ENCODE measurements at places on chromosomes 16 and 17.

GRCh38 chr17:14289162-14289561, 11.7 kb upstream of the HS3ST3B1 start:
- DNase-seq: no peak

- DNase-seq: no peak
Measured at GRCh38 chr17:64174686-64175456, 44.9 kb upstream of the ERN1 start.

DNA sequence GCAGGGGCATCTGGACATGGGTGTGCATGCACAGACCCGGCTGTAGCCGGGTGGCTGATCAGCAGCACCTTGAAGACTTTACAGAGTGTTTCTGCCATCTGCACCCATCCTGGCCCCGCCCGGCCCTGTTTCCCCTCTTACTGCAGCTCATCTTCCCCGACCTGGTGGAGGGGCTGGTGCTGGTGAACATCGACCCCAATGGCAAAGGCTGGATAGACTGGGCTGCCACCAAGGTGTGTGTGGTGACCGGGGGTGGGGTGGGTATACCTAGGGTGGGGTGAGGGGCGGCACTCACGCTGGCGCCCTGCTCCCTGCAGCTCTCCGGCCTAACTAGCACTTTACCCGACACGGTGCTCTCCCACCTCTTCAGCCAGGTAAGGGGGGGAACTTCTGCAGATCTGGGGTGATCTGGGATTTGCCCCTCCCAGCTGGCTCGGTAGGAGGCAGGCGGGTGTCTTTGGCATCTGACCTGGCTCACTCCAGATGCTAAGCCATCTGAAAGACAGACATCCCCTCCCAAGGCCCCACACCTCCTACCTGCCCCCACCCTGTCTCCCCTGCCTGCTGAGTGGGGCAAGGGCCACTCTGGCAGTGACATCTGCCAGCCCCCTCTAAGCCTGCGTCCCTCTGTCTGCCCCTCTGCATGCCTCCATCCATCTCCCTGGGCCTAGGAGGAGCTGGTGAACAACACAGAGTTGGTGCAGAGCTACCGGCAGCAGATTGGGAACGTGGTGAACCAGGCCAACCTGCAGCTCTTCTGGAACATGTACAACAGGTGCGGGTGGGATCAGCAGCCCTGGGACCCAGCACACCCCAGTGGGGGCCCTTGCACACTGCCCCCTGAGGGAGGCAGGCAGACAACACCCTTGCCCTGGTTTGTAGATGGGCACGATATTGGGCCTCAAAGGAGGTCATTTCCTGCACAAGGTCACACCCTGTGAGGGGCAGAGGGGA, 6.6 kb downstream of the NDRG4 start:
- DNase-seq: no peak

- DNase-seq: no peak
Measured at GRCh38 chr16:74035816-74036215, 260.8 kb upstream of the PSMD7 start.

DNA sequence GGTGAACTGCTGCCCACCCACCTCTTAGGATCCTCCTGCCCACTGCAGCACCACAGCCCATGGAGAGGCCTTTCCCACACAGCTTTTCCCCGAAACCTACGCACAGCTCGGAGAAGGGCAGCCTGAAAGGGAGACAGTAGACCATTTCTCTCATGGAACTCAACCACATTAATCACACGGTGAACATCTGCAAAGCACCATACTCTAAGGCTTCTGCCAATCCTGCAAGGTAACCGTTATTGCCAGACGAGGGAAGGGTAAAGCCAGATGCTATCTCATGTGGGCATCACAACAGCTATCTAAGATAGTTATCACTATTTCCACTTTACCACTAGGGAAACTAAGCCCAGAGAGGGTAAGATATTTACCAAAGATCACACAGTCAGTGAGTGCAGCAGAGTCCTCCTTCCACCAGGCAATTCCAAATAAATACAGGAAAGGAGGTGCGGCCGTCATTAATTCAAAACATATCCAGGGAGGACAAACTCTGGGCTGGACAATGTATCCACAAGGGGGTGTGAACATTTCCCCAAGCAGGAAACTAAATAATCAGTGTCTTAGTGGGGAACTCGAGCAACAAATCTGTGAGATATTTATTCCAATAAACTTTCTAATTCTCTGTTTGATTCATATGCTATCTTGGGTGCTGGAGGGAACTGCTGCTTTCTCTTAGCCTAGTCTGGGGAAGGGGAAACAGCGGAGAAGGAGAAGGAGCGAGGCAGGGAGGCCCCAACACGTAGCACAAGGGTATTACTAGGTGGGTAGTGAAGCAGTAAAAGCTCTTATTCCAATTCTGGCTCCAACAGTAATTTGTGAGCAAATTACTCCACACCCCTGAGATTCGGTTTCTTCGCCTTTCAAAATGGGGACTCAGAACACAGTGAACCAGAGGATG, 723 bp downstream of the TMEM186 start:
- no peak for DNase-seq

GRCh38 chr17:39104657-39105056, 46.8 kb downstream of the PLXDC1 start:
- no peak for DNase-seq

GRCh38 chr17:81829858-81830257, 3.2 kb downstream of the MCRIP1 start:
- DNase-seq: no peak

DNA sequence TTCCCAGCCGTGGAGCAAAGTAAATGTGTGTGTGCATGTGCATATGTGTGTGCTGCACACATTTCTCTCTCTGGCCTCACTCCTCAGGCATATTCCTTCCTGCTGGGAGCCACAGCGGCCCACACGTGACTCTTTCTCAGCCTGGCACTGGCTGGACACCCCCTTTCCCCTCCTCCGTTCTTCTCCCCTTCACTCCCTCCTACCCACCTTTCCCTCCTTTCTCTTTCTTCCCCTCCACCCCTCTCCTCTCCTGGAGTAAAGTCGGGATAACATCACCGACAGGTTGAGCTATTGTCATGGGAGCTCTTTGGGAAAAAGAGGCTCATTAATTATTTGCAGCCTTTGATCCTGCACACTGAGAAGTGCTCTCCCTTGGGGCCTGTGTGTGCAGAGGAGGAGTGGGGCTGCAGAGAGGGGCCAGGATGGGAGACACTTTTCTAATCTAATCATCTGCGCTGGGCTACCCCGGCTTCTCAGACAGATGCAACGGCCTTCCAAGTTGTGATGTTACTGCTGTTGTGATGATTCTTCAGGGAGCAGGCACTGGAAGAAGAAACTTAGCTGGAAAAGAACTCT, 126.3 kb upstream of the HSBP1 start:
- no peak for DNase-seq

DNA sequence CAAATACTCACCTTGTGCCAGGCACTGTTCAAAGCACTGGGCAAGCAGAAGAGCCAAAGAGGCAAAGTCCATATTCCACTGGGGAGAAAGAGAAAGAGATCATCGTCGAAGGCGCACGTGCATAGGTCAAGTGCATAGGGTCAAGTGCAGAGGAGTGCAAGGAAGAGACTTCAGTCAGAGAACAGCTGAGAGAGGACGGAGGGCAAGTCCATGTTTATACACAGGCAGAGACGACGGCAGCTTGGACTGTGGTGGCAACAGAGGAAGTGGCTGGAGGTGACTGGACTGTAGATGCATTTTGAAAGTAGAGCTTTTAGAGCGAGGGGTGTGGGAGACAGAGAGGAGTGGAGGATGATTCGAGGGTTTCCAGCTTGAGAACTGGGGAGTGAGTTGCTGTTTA, 74.7 kb upstream of the SDK2 start:
- DNase-seq: no peak

GRCh38 chr17:21167303-21167702, 40.5 kb downstream of the DHRS7B start:
- DNase-seq: no peak

GRCh38 chr17:48211787-48212186, 104.2 kb downstream of the SNX11 start:
- no peak for DNase-seq

GRCh38 chr16:11566398-11566797, 20.3 kb downstream of the LITAF start:
- DNase-seq: no peak

GRCh38 chr17:46869296-46869695, 17.9 kb downstream of the WNT9B start:
- no peak for DNase-seq

DNA sequence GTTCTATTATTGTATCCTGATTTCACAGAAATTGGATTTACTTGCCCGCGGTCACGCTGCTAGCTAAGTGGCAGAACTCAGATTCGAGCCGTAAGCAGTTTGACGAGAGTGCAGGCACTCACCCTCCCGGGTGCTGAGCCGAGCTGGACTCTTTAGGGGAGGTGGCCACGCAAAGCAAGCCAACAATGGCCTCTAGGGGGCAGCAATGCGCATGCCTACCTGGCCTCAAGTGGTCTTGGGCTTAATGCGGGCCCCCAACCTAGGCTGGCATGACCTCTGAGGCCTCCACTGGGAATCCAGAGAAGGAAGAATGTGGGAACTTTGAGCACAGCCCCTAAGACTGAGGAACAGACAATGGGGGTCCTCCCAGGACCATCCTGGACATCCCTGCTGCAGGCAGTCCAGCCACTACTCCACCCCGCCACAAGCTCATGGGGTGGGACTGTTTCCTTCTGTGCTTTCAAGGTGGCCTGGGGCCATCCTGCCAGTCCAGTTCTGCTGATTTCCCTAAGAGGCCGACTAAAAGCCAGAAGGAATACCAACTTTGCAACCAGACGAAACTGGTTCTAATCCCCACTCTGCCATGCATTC, 276.5 kb downstream of the XYLT1 start:
- no peak for DNase-seq

DNA sequence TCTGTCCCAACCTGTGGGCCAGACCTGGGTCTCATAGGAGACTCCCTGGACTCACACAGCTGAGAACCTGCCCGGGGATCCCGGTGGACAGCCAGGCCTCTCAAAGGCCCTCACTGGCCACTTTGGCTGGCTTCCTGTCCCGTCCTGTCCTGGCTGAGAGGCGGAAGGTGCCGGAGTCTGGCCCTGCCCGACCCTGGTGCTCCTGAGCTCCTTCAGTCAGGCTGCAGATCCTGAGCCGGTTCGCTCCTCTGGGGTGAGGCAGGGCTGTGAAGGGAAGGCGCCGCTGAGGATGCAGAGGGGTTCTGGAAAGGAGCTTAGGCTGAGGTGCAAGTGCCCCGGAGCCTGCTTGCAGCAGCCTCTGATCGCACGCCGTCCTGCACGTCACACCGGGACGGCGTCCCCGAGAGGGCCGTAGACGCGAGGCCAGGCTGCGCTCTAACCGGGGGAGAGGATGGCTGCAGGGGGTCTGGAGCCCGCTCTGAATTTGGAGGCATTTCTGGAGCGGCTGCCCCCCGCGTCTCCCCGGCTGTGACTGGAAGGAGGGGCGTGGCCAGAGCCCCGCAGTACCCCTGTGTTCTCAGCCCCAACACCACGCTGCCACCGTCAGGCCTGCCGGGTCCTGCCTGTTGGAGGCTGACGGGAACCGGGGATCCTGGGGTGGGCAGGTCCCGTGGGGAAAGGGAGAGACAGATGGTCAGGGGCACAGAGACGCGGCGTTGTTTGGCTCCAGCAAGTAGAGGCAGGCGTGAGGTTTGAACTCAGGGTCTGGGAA, 4.1 kb downstream of the HGS start:
- no peak for DNase-seq

Data from NCI-H345 (cell line).